ENCODE measurements at places on chromosomes 11 and 22.

DNA sequence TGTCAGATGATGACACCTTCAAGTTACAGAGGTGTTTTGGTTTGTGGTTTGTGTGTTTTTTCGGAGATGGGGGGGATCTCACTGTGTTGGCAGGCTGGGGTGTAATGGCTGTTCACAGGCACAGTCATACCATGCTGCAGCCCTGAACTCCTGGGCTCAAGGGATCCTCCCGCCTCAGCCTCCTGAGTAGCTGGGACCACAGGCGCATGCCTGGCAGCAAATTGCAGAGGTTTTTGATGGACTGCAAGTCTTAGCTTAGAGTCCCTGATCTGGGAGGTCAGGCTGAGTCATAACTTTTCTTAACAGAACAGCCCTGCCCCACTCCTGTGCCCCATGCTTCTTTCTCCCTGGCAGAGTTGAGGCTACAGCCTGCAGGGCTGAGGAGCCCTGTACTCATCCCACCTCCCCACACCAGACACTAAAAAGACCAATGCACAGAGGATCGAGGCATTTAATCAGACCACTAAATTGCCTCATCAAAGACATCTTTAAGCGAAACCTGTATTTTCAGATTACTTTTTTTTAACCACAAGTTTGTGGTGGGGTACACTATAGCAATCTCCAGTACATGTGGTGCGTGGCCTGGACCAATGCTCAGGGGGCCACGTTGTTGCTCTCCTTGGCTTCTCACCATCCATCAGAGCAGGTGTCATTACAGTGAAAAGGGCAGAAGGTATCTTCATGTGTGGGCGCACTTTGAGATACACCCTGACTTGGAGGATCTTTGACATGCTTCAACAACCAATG, 17.1 kb upstream of the ADORA2A start:
- peak; percentile 33 for DNase-seq

- no peak for DNase-seq
Observed at GRCh38 chr11:44034639-44035038, 13.1 kb upstream of the ACCSL start.

- no peak for DNase-seq
Observed at GRCh38 chr22:18028817-18029527, 4.6 kb upstream of the MICAL3 start.

- no peak for DNase-seq
Observed at GRCh38 chr11:36703055-36703404, 105.0 kb upstream of the RAG2 start.

DNA sequence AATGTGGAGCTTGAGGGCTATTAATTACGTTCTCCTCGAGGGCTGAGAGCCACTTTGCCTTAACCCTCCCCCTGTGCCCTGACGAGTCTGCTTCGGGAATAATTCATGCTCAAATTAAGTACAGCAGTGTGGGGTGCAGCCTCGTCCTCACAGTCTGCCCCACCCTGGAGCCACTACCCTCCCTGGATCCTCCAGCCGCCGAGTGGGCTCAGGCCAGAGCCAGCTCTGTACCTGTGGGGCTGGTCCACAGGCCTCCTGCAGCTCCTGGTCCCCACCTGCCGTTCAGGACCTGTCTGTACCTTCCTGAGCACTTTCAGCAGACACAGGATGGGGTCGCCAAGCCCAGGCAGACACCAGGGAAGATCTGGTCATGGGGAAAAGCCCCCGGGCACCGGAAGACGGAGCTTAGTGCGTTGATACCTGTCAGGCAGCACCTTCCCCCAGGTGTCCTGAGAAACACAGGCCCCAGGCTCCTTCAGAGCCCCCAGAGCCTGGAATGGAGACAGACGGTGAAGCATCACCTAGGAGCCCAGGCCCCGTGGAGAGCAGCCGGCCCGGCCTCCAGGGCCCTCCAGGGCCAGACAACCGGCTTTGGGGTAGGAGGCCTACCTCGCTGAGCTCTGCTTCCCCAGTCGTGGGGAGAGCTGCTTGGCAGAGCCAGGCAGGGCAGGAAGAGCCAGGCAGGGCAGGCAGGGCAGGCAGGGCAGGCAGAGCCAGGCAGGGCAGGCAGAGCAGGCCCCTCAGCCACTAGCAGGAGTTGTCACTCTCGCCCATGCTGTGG, 9.7 kb downstream of the TSPAN32 start:
- no peak for DNase-seq

DNA sequence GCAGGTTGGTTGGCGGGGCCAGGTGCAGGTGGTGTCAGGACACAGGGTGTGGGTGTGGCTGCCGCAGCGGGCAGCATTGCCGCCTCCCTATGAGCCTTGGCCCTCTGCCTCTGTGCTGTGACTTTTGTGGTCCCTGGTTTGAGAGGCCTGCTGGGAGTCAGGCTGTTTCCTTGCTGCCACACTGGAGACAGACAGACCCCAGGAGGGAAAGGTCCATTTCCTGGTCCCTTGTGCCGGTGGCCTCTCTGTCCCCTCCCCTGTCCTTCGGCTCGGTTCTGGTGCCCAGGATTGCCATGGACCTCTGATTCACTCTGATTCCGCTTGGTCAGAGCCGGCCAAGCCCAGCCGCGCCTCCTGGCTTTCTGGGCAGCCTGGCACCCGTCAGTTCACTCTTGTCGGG, 196.9 kb downstream of the TBC1D22A start:
- DNase-seq: no peak

DNA sequence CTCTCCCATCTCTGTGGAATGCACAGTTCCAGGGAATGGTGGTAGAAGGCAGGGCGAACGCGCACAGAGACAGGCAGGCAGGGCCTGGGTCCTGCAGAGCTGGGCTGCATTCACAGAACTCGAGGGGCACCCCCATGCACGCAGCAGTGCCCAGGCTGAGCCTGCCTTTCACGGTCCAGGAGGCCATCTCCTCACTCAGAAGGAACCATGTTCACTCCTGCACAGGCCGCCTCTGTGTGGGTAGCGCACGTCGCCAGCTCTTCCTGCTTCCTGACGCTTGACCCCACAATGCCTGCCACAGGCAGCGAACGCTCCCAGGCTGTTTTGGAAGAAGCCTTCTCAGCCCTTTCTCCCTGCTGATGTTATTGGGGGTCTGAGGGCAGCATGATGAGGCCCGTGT, 98.8 kb upstream of the BID start:
- DNase-seq: no peak

GRCh38 chr11:110472858-110473257, 43.1 kb downstream of the FDX1 start:
- no peak for DNase-seq

- DNase-seq: no peak
Observed at GRCh38 chr22:27459999-27460398, 341.6 kb downstream of the MN1 start.

GRCh38 chr11:35624316-35624715, 6.1 kb downstream of the FJX1 start:
- no peak for DNase-seq

Data from CD4-positive, alpha-beta T cell treated with Interleukin-15 for 4 hours (primary cell).